Cortex of kidney (tissue), 1 donor: ENCODE measurements at places on chromosomes 2 and 18.

DNA sequence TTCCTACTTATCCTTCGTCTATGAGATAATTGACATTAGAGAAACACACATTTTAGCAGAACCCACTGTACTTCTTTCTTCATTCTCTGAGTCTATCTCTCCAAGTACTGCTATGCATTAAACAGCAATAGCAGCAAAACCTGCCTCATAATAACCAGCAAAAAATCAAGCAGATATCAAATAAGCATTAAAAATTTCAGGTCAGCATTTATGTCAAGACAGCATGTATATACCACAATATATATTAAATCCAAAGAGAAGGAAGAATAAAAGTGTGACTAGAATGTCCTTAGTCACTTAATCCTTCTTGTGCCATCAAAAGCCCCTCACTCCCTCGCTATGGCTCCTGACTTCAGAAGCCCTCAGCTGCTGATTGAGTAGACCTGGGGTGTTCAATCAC, 131.3 kb downstream of the MGAT5 start:
- DNase-seq, result no peak

- DNase-seq, result no peak
Measured at GRCh38 chr2:240431271-240431660, 4.2 kb upstream of the GPC1 start.

GRCh38 chr2:237512774-237513466, 25.9 kb downstream of the MLPH start:
- DNase-seq, result no peak

- DNase-seq, result no peak
Measured at GRCh38 chr2:96961210-96961950, 25.0 kb downstream of the FAM178B start.

GRCh38 chr2:39435741-39436591, 1.1 kb downstream of the MAP4K3 start:
- no peak for DNase-seq
